ENCODE measurements at places on chromosomes 5 and 9.
A peak's percentile ranks its signal among the peaks of the same experiment; 100 is the strongest.

GRCh38 chr5:149724130-149724840, 5.8 kb upstream of the PPARGC1B start:
- no peak for DNase-seq

DNA sequence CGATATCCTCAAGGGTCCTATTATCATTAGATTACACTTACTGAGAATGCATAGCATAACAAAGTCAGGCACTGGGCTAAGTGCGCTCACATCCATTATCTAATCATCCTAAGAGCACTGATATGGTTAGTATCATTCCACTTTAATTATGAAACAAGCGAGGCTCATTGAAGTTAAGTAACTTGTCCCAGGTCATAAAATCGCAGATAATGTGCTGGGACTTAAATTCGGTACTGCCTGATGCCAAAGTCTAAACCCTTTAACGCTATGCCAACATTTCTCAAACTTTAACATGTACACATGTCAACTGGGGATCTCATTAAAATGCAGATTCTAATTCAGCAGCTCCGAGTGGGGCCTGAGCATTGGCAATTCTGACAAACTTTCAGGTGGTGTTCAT, 204.7 kb downstream of the PTTG1 start:
- no peak for DNase-seq

DNA sequence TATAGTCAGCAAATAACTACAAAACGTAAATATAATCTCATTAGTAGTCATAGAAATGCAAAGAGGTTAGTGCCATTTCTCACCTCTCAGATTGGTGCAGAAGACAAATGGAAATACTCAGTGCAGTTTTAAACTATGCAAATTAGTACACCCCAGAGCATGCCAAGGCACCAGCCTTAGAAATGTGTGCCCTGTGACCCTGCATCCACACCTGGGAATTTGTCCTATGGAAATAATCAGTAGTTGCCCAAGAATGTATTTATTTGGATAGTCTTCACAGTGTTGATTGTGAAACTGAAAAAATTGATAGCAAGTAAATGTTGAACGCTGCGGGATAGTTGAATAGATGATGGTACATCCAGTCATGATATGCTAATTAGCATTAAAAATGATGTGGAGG, 152.7 kb downstream of the KDM4C start:
- DNase-seq: no peak

DNA sequence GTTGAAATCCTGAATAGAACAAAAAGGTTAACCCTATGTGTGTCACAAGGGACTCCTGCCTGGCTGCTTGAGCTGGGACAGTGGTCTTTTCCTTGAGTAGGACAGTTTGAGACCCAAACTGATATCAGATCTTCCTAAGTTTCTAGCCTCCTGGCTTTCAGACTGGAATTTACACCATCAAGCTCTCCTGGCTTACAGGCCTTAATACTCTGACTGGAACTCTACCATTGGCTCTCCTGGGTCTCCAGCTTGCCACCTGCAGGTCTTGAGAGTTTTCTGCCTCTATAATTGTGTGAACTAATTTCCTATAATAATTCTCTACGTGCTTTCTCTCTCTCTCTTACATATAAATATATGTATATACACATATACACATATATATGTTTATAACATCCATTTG, 112.5 kb downstream of the PRR16 start:
- DNase-seq: no peak

DNA sequence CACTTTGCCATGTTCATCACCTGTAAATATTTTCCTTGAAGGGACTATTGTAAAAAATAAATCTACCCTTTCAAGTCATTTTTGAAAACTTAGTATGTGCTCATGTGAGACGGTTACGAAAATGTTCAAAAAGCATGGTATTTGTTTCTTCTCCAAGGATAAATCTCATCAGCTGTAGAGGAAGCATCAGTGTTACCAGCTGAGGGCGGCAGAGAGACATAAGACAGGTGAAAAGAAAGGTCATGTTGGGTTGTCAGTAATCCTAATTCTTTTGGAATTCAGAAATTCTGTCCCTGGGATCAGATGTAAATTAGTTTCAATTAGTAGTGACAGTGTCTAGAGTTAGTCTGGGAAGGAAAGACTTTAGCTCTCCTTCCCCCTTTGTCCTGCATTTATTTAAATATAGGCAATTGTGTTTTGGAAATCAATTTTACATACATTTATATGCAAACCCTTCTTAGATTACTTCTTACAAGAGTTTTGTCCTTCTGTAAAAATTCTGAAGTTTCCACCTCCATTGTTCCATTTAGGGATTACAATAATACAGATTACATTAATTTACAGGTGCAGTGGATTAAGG, 791.9 kb upstream of the CDH6 start:
- peak; percentile 0 for DNase-seq

DNA sequence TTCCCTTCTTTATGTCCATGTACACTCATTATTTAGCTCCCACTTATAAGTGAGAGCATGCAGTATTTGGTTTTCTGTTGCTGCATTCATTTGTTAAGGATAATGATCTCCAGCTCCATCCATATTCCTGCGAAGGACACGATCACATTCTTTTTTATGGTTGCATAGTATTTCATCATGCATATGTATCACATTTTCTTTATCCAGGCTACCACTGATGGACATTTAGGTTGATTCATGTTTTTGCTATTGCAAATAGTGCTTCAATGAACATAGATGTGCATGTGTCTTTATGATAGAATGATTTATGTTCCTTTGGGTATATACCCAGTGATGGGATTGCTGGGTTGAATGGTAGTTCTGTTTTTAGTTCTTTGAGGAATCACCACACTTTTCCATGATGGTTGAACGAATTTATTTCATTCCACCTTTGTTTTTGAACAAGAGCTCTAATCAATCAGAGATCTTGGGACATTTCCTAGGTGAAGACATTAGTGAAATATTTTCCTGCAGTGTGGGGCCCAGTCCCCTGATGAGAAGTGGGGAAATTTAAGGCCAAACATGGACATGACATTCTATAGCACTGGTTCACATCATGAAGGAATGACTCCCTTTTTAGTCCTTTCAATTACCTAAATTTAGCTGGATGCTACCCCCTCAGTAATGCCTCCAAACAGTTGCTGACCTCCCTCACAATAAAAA, 7.1 kb upstream of the TEX48 start:
- no peak for DNase-seq

All from NCI-H1105 (cell line).